ENCODE measurements at places on chromosomes 2 and 18. TPM values are rescaled to one million over a fixed set of nuclear protein-coding genes. Genes with fewer than 3 reads are reported as not detected.
A peak's percentile ranks its signal among the peaks of the same experiment; 100 is the strongest.

- no peak for DNase-seq
- H3K4me3 ChIP-seq, result no peak overlapping the region
- no peaks in the 10 kb centered on the region for H3K36me3 ChIP-seq
- H3K4me1 ChIP-seq, result peaks cover 8% of the 10 kb centered on the region
- H3K27me3 ChIP-seq, result no peaks in the 10 kb centered on the region
- peak overlapping the region; percentile 16 for H3K27ac ChIP-seq
Measured at GRCh38 chr2:9251154-9252001, 44.8 kb downstream of the ASAP2 start.

DNA sequence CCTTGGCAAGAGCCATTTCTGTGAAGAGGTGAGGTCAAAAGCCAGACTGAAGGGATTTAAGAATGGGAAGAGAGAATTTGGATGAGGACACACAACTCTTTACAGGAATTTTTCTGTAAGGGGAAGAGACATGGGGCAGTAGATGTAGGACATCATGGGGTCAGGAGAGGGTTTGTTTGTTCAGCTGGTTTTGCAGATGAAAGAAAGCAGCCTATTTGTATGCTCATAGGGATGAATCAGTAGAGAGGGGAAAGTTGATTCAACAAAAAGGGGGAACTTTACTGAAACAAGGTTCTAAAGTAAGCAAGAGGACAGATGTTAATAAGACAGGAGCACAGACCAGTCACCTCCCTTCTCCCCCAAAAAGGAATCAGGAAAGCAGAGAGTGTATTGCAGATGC is 11.2 kb downstream of the SCG2 start:
- H3K27ac ChIP-seq, result no peak overlapping the region
- H3K27me3 ChIP-seq, result no peaks in the 10 kb centered on the region
- DNase-seq, result no peak
- peaks cover 1% of the 10 kb centered on the region for H3K4me1 ChIP-seq
- H3K4me3 ChIP-seq, result no peak overlapping the region

DNA sequence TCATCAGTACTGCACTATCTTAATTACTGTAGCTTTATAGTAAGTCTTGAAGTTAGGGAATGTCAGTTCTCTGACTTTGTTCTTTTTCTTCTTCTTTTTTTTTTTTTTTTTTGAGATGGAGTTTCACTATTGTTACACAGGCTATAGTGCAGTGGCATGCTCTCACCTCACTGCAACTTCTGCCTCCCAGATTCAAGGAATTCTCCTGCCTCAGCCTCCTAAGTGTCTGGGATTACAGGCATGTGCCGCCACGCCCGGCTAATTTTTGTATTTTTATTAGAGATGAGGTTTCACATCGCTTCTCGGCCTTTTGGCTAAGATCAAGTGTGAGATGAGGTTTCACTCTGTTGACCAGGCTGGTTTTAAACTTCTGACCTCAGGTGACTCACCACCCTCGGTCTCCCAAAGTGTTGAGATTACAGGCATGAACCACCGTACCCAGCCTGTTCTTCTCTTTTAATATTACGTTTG is 41.9 kb upstream of the TANC1 start:
- no peak for DNase-seq
- H3K36me3 ChIP-seq, result no peaks in the 10 kb centered on the region
- H3K27me3 ChIP-seq, result no peaks in the 10 kb centered on the region
- no peak overlapping the region for H3K4me3 ChIP-seq

- no peaks in the 10 kb centered on the region for H3K36me3 ChIP-seq
- peak overlapping the region; percentile 89 for H3K27ac ChIP-seq
- no peak overlapping the region for H3K4me3 ChIP-seq
- H3K4me1 ChIP-seq, result peaks cover 13% of the 10 kb centered on the region
Measured at GRCh38 chr2:197205585-197206215, 104.9 kb downstream of the ANKRD44 start.

DNA sequence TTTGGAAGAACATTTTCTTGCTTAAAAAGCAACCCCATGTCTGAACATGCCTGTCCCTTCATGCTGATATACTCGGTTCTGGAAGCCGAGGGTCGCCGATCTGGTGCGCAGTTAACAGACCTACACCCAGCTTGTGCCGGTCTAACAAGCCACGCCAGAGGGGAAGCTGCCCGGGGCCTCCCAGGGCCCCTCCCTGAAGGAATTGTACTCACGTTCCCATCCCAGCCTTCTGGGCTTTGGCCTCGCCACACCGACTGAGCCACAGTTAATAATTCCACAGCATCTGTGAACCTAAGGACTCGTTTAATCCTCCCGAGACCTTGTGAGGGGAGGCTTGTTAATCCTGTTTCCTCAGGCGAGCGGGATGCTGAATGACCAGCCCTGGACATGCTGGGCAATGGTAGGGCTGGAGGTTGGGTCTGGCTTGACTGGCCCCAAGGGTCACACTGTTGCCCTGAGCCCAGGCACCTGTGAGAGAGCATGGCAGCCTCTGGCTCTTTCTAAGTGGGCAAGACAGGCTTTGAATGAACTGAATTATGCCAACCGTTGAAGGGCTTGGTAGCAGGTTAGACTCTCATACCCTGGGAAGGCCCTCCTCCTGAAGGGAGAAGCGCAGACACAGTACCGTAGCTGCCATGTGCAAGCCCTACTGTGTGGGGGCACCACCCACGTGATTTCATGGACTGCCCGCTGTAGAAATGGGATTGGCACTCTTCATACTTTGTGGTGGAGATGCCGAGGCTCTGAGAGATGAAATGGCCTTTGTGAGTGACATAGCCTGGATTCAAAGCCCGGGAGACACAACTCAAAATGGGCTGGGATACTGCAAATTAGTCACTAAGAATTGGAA is 27.9 kb upstream of the ODC1 start:
- H3K27ac ChIP-seq, result no peak overlapping the region
- H3K36me3 ChIP-seq, result no peaks in the 10 kb centered on the region
- DNase-seq, result peak; percentile 71
- no peaks in the 10 kb centered on the region for H3K27me3 ChIP-seq

DNA sequence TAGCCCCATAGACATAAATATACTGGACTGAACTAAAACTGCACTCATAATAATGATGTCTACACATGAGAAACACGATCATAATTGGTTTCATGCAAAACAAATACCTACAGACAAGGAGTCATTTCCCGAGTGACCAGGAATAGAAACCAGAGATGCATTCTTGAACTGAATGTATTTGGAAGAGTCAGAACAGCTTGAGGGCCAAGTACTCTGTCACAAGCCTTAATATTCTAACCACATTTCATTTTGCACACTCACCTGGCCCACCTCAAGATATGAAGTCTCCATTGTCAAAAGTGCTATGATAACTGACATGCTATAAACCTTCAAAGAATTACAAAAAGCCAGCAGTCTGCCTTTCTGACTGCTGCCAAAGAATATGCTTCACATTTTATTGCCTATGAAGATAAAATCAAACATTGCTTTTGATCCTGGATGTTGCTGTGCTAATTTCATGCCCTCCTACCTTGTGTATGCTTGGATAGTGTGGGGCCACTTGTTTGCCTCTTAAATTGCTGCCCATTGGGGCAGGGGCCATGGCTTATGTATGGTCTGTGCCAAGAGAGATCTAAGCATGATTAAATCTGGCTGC is 18.9 kb upstream of the ASAP2 start:
- peaks cover 8% of the 10 kb centered on the region for H3K4me1 ChIP-seq
- no peak overlapping the region for H3K4me3 ChIP-seq
- no peaks in the 10 kb centered on the region for H3K27me3 ChIP-seq

DNA sequence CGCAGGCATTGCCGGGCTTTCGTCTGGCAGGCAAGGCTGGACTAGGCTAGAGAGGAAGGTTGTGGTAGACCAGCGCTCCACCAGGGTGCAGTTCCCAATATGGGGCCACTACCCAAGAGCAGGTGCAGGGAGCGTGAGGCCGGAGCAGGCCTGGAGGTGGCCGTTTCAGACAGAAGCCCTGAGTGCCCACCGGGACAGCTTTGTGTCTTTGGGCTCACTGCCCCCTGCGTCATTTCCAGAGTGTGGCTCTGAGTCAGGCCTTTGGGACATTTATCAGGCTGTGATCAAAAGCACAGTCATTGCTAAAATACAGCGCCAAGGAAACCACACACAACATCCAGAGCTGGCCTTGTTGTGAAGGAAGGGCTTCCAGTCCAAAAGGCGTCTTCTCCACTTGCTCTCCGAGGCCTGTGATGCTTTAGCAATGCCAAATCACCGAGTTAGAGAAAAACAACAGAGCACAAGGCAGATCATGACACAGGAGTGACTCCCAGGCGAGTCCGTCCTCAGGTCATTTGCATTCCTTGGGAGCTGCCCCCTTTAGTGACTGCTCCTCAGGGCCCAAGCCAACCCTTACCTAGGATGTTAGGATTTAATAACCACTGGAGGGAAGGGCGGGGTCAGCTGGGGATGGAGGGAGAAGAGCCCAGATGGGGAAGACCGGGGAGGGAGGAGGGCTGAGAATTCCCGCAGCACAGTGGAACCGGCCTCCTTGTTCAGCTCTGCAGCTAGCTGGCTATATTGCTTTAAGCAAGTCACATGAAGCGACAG is 42.3 kb downstream of the RFX8 start:
- no peaks in the 10 kb centered on the region for H3K27me3 ChIP-seq
- H3K4me3 ChIP-seq, result no peak overlapping the region
- no peak for DNase-seq
- no peak overlapping the region for H3K27ac ChIP-seq

DNA sequence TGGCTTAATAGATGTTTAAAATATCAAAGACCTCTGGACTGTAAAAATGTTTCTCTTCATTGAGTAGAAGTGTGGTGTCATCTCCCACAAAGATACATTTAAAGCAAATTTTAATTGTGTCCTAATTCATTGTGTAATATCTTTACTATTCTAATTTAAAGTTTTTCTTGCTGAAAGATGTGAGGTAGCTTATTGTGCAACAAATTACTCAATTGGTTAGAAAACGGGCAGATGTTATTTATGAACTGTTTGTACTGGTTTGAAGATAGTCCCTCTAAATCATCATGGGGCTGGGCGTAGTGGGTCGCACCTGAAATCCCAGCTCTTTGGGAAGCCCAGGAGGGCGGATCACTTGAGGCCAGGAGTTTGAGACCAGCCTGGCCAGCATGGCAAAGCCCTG is 65.3 kb downstream of the CYBRD1 start:
- H3K27me3 ChIP-seq, result no peaks in the 10 kb centered on the region
- H3K4me1 ChIP-seq, result no peaks in the 10 kb centered on the region
- no peak overlapping the region for H3K4me3 ChIP-seq

GRCh38 chr2:20618468-20618885 is 32.4 kb downstream of the HS1BP3 start:
- no peaks in the 10 kb centered on the region for H3K27me3 ChIP-seq
- H3K36me3 ChIP-seq, result no peaks in the 10 kb centered on the region
- H3K4me3 ChIP-seq, result no peak overlapping the region
- peak overlapping the region; percentile 89 for H3K27ac ChIP-seq
- H3K4me1 ChIP-seq, result peaks cover 5% of the 10 kb centered on the region
- peak; percentile 84 for DNase-seq

DNA sequence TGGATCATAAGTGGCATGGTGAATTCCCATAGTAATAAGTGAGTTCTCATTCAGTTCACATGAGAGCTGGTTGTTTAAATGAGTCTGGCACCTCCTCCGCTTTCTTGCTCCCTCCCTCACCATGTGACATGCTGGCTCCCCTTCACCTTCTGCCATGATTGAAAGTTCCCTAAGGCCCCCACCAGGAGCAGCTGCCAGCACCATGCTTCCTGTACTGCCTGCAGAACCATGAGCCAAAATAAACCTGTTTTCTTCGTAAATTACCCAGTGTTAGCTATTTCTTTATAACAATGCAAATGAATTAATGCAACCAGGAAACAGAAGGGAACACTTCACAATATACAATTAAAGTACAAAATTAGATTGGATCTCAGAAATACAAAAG is 257.0 kb downstream of the MREG start:
- no peak overlapping the region for H3K4me3 ChIP-seq
- no peak overlapping the region for H3K27ac ChIP-seq
- peaks cover 2% of the 10 kb centered on the region for H3K4me1 ChIP-seq

- H3K36me3 ChIP-seq, result no peaks in the 10 kb centered on the region
- no peaks in the 10 kb centered on the region for H3K27me3 ChIP-seq
- no peaks in the 10 kb centered on the region for H3K4me1 ChIP-seq
- no peak overlapping the region for H3K27ac ChIP-seq
Measured at GRCh38 chr18:35186291-35187034, 54.4 kb upstream of the ZNF397 start.

DNA sequence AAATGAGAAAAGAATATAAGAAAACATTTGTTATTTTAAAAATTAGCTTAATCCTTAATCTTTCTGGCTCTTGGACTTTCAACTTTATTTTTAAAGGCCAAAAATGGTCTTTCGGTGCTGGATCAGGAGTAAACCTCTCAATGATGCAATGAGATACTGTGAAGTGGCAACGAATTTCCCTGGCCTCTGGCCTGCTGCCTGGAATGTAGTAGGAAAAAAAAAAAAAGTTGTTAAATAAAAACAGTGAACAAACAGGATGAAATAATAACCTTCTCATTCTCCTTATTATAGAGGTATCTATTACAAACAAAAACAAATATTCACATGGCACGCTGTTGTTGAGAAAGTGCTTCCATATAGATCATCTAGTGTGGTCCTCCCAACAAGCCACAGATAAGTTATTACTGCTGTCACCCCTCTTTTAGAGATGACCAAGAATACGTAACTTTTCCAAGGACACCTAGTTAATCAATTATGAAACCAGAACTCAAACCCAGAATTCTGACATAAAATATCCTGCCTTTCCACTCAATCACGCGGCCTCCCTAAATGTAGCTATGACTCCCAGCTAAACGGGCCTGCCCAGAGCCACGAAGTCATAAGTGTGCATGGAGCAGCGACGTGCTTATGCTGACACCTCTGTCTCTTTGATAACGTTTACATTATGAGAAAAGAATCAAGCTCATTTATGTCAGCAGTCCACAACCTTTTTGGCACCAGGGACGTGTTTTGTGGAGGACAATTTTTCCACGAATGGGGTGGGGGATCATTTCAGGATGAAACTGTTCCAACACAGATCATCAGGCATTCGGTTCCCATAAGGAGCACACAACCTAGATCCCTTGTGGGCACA is 170.9 kb downstream of the BCL2 start:
- H3K36me3 ChIP-seq, result no peaks in the 10 kb centered on the region
- no peaks in the 10 kb centered on the region for H3K27me3 ChIP-seq
- no peak overlapping the region for H3K27ac ChIP-seq
- peaks cover 1% of the 10 kb centered on the region for H3K4me1 ChIP-seq
- no peak for DNase-seq

DNA sequence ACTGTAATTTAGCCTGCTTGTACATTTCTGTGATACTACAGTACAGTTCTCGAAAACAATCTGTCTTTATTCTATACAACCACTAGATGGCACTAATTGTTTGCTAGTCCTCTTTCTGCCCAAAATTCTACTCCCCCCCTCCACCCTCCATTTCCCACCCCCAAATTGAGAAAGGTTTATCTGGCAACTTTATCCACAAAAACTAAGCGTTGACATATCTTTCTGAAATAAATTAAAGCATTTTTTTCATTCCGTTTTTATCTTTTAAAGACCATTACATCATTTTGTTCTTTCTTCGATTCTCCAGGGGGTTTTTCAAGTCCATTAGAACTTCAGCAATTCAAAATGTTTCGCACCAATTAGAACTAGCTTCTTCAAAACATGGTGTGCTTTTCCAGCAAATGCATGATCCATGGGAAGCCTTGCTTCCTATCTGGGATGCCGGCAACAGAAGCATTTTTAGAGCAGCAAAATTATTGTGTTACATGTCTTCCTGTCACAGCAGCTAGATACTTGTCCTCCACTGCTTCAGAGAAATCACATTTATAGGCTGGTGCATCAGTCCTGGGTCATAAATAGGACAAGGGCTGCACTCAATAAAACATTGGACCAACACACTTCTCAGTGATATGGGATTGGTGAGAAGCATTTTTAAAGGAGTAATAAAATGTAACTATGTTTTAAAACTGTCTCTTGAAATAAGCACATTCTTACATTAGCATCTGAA is 241.3 kb downstream of the PAX3 start:
- H3K36me3 ChIP-seq, result no peaks in the 10 kb centered on the region
- no peaks in the 10 kb centered on the region for H3K27me3 ChIP-seq
- H3K27ac ChIP-seq, result no peak overlapping the region
- no peak overlapping the region for H3K4me3 ChIP-seq
- no peaks in the 10 kb centered on the region for H3K4me1 ChIP-seq

Gene ALLC
- not detected for total RNA-seq

Gene GALNT3
- total RNA-seq, result 2.4 TPM

Gene ONECUT2
- total RNA-seq, result 0.69 TPM

All from aorta (tissue), 5 donors.